Neural crest cell (in vitro differentiated cells): ENCODE measurements at places on chromosomes 6 and 20.

DNA sequence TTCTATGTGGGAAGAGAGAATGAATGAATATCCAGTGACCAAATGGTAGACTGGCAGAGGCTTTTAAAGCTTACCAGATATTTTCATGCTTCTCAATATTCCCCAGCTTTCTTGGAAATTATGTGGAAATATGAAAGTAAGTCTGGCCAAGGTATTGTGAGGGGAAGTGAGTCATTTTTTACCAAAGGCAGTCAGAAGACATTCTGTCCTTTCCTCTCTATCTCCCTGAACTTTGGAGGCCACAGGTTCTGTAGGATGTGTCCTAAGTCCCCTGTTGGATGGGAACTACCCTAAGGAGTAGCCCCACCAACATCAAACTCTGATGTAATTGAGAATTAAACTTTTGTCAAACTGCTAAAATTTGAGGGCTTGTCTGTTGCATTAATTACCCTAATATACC is 593.8 kb upstream of the NRSN1 start:
- no peak for DNase-seq

- no peak for DNase-seq
These were observed 29.1 kb upstream of the LGSN start for GRCh38 chr6:63348836-63349235.

GRCh38 chr20:61451953-61452352 is 199.9 kb downstream of the CDH4 start:
- no peak for DNase-seq

DNA sequence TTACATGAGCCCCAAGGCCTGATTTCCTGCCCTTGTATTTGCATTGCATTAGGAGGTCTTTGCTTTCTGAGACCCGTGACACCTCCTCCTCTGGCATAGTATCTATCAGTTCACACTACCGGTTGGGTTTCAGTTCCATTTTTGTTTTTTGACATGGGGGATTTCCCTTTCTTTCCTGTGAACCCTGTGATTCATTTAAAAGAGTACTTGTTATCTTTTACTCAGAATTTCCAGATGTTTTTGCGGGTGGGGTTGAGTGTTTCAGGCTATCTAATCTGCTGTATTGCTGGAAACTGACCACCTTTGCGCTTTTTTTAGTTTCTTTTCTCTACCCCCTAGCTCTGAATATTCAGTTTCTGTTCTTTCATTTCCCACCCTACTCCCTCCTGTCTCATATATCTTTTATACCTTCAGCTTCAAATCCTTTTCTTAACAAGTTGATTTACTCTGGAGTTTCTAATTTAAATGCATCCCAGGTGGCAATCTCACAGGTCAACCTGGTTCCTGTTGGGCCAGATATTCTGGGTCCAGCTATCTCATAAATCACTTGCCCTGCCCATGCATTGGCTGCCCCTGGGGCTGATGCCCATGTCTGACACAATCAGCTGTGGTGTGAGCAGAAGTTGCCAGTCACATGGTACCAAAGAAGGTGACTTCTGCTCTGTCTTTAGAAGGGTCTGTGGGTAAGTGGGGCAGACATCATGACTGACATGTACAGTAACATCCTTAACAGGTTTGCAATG is 14.3 kb upstream of the NCOA3 start:
- DNase-seq, result no peak

DNA sequence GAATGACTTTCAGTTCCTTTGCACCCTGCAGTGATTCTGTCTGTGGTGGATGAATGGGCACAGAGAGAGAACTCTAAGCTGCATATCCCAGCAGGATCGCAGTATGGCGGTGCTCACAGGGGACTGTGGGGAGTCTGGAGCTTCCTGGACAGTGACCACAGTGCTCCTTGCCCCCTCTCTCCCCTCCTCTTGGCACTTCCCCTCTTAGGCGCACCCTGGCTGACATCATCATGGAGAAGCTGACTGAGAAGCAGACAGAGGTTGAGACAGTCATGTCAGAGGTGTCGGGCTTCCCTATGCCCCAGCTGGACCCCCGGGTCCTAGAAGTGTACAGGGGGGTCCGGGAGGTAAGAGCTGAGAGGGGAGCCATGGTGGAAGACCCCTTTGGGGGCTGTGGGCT is 8.6 kb downstream of the BYSL start:
- DNase-seq, result no peak

- DNase-seq, result no peak
These were observed 4.0 kb upstream of the TRAM2 start for GRCh38 chr6:52580905-52581304.

DNA sequence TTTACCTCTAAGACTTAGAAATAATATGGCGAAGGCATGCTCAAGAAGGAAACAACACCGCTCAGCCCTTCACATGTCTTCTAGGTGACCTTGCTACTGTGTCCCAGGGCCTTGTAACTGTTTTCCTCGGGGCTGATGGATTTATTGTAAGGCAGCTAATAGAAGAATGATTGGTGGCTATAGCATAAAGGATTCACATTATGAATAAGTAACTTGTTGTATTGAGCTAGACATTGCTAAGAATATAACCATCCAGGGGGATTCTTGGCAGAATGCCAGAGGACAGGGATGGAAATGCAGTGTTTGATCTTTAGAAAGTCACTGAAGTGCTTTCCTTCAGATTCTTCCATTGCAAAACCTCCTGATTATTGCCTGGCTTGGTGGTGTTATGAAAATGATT is 54.9 kb downstream of the PLEKHG1 start:
- DNase-seq, result no peak

DNA sequence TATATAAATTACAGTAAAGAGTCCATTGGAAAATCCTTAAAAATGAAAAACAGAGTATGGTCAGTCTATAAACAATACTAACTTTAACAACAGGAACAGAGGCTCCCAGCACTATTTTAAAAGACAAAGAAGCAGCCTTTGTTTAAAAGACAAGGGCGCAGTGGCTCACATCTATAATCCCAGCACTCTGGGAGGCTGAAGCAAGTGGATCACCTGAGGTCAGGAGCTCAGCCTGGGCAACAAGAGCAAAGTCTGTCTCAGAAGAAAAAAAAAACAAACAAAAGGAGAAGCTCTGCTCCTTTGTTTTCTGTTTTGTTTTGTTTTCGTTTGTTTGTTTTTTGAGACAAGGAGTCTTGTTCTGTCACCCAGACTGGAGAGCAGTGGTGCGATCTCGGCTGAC is 89.4 kb downstream of the DTNBP1 start:
- DNase-seq, result no peak

GRCh38 chr6:8785223-8785622 is 349.9 kb upstream of the SLC35B3 start:
- no peak for DNase-seq

DNA sequence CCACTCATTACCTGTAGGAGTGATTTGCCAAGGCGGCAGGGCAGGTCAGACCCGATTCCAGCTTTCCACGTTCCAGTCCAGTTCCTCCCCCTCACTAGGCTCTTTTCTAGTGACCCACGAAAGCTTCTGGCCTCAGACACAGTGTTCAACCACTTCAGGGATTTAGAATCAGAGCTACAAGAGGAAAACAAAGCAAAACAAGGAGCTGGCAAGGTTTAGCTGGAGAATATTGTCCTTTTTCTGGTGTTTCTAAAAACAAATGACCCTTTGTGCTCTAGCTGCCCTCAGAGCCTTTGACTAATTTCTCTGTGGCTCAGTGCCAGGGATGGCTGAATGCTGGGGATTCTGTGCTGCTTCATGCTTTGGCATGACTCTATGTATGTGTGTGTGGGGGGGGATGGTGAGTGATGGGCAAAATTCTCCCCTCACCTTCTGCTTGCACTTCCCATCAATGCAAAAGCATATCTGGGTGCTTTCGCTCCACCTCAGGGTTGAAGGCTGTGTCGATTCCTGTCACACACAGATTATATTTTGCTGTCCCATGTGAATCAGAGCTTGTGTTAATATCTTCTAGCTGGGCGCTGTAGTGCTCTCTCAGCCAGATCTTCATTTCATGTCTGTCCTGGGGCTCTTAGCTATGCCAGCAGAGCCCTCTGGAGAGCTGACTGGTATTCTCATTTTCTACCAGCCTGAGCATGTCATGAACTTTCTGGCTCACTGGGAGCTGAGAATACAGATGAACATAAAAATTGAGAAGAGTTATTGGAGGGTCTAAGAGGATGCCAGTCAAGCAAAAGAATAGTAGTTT is 19.3 kb upstream of the NEDD9 start:
- no peak for DNase-seq

DNA sequence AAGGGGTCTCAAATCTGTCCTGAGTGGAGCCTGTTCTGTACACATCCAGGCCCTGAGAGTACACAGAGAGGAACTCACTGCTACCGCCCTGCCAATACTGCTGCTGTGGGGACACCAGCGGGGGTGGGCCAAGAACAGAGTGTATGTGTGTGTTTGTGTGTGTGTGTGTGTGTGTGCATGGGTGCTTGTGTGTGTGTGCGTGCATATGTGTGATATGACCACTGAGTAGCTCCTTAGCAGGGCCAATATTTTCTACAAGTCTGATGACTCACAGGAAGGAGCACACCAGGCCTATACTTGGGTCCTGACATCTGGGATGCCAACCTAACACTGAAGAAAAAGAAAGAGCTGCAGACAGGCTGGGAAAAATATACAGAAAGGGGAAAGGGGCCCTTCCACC is 1.4 kb downstream of the RAET1E start:
- DNase-seq, result no peak

DNA sequence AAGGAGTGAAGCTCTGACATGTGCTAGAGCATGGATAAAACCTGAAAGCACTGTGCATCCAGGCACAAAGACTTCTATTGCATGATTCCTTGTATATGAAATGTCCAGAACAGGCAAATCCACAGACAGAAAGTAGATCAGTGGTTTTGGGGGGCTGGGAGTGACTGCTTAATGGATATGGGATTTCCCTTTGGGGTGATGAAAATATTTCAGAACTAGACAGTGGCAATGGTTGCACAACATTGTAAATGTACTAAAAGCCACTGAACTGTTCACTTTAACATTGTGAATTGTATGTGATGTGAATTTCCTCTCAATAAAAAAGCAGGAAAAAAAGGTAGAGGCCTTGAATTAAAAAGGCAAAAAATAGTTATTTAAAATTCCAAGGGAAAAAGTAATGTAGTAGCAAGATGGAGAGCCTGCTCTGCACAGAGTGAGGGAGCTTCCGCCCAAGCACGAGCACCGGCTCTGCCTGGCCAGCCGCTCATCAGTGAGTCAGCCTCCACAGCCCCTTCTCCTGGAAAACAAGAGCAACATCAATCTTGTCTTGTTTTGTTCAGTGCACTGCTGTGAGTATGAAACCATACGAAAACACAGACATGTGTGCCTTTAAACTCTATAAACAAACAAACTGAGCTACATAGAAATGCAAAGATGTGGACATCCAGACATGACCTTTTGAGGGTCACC is 74.6 kb upstream of the THBS2 start:
- DNase-seq, result no peak

DNA sequence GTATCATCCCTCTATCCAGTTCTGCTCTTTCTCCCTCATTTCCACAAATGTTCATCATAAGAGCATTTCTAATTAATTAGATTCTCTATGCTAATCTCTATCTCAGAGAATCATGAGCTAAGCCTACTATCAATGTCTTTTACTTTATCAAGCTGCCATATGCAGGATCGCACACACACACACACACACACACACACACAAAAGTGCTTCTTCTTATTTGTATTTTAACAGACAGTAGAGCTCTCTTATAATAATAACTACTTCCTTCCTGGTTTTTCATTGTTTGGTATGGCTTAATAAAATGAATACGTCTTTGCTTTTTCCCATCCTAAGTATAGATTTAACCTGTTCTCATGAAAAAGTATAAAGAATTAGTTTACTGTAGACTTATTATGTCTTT is 170.2 kb downstream of the HAO1 start:
- no peak for DNase-seq

DNA sequence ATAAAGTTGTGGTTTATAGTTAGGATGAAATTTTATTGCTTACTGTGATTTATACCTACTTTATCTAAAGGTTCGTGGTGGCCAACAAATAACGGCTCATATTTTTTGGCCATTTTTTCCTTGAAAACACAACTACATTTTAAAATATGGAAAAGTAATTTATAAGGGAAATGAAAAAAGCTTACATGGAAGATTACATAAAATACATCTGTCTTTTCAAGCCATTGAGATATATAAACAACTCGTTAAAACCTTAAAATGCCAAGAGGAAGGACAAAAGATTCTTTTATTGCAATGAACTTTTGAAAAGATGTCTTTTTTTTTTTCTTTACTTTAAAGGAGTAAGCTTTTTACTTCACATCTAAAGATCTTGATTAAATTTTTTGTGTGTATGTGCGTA is 55.4 kb upstream of the EYA4 start:
- DNase-seq, result no peak

DNA sequence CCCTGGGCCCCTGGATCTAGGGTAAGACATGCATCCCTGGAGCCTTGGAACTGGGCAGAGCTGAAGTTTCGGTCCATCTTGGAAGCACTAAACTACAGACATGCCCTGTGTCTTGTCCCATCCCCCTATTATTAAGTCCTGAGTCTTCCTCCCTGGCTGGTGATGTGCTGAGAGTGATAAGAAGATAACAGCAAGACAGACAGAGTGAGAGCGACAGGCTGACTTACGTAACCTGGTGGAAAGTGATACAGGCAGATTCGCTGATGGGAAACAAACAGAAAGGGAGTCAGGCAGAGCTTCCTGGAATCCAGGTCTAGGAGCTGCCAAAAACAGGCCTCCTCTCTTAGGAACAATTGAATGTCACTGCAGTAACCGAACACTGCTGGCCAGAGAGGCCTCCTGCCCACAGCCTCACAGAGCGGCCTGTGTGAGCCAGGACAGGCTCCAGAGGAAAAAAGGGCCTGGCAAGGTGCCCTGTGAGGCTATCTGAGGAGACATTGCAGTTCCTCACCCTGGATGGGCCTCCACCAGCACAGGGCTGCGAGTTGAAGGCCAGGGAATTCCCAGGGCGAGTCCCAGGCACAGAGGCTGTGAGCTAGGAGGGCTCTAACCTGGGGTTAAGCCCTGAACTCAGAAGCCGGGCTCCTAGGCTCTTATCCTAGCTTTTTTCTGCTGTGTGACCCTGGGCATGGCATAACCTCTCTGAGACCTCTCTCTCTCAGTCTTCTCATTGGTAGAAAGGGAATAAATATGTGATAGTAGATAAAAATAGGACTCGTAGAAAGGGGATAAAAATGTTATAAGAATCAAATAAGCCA is 34.2 kb upstream of the B4GALT5 start:
- DNase-seq, result no peak

GRCh38 chr6:158367816-158368215 is 55.6 kb downstream of the TULP4 start:
- DNase-seq, result no peak
